ENCODE measurements at places on chromosomes 11 and 22. TPM values are rescaled to one million over a fixed set of nuclear protein-coding genes. Genes with fewer than 3 reads are reported as not detected.

The TPH1 gene
- 0.15 TPM for total RNA-seq

The MEI1 gene
- 0.52 TPM for total RNA-seq

The RAB39A gene
- 0.10 TPM for total RNA-seq

The UBQLNL gene
- total RNA-seq: not detected

The OR51B2 gene
- not detected for total RNA-seq

Measured in renal cortical epithelial cell (primary cell).